ENCODE measurements at places on chromosomes 1 and 21. TPM values are rescaled to one million over a fixed set of nuclear protein-coding genes. Genes with fewer than 3 reads are reported as not detected.

GRCh38 chr1:206117151-206117948 lies at the start of gene AVPR1B:
Gene AVPR1B, minus strand, starts transcription at chr1:206117388. Its CDS starts 498 bp downstream, at chr1:206116890.
- DNase-seq, result no peak

DNA sequence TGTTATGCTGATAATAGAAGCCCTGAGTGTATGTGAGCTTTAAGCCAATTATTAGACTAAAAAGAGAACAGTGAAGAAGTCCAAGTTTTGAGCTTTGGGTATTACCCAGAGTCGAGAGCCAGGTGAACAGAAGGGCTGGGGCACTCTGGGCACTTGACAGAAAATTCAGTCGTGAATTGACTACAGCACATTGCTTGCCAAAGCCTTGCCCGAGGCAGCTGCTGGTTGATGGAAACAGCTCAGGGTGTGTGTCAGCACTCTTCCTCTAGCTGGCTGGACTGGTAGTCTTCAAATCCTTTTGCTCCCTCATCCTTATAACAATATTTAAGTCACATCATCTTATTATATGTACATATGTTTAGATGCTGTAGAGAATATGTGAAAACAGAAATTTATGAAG lies 21.3 kb downstream of the PDE4B start:
- no peak for DNase-seq

DNA sequence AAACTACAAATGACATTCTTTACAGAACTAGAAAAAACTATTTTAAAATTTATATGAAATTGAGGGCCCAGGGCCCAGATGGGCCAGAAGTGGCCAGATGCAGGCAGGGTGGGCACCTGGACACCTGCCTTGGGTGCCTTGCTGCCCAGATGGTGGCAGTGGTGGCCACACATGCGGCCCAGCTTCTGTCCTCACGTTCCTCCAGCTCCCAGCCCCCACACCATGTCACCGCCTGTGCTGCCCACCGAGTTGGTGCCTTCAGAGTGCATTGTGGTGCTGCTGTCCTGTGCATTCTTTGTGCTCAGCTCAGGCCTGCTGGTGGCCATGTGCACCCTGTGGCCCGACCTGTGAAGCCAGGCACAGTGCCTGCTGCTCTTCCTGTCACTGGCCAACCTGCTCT lies 216.8 kb upstream of the CXADR start:
- no peak for DNase-seq

DNA sequence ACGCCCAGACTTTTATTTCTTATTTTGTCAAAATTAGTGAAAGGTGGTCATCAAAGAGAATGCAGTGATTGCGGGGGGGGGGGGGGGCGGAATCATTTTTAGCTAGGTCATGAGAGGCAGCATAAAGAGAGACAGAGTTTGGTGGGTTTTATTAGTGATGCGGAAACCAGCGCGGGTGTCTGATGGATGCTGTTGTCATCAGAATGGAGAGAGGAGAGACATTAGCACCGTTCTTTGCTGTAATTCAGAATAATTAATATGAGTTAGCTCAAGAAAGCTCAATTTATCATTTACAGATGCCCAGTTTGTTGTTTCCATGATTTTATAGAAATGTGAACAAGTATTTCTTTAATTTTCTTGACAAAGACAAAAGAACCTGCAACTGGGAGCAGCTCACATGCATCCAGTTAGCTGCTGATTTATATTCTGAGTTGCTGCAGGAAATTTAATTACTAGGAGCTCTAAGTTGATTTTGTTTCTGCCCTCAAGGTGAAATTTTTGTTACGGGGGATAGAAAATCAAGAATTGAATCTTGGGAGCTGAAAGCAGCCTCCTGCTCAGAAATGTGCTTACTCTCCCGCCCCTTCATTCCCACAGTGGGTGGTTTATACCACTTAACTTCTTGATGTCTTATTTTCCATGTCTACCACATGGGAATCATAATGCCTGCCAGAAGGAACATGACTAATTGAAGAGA lies 133.4 kb upstream of the MAP1LC3C start:
- DNase-seq, result no peak

GRCh38 chr1:54816130-54816529 lies 15.0 kb upstream of the TTC22 start:
- DNase-seq, result no peak

Gene DISP3
- total RNA-seq, result under 0.01 TPM

Gene SV2A
- 1.3 TPM for total RNA-seq

DNA sequence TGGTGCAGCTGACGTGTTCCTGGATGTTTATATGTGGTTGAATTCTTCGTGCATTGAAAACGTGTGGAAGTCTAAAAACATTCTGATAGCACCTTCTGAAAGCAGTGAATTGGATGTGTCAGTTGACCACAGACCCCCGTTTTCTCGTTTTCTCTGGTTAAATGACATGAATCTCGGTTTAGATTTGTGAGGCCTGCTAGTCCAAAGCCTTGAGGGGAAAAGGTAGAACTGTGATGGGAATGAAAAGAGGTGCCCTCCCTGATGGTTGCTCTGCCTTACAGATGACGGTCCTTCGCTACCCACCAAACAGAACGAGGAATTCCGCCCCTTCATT lies 8.9 kb downstream of the RER1 start:
- no peak for DNase-seq

DNA sequence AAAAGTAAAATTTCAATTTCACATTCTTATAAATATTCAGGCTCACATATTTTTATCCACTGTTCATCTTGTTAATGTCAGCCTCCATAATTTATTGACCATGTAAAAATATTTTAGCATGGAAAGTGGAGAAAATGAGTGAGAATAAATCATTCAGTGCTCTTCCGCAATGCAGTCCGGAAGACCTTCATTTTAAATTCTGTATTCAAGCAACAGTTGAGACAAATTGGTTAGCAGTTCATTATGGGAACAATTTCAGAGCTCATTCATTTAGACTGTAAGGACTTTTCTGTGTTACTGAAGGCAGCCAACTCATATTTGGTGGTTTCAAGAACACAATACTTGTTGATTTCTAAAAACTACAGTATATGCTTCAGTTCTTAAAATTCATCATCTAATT lies 97.8 kb downstream of the TYW3 start:
- DNase-seq, result no peak

Gene SPATA21
- not detected for total RNA-seq

Gene ADAM30
- not detected for total RNA-seq

Gene FDPS
- 490 TPM for total RNA-seq

- DNase-seq, result no peak
Measured at GRCh38 chr1:39508857-39509305, 17.4 kb downstream of the BMP8A start.

- DNase-seq, result no peak
Measured at GRCh38 chr1:86068841-86069756, 87.5 kb downstream of the COL24A1 start.

- DNase-seq, result no peak
Measured at GRCh38 chr1:167720965-167721616, 691 bp upstream of the MPZL1 start.

Gene SPRR1B
- not detected for total RNA-seq

Gene ASCL5
- not detected for total RNA-seq

GRCh38 chr1:236724506-236724905 lies 38.2 kb downstream of the ACTN2 start:
- DNase-seq, result no peak

- no peak for DNase-seq
Measured at GRCh38 chr1:192707978-192708547, 72.1 kb downstream of the RGS13 start.

GRCh38 chr1:67704351-67704750 lies 19.4 kb downstream of the GADD45A start:
- DNase-seq, result no peak

Gene MYBPHL
- total RNA-seq, result not detected

- DNase-seq, result peak; percentile 44
Measured at GRCh38 chr1:109877317-109877771, 33.3 kb upstream of the CSF1 start.

- no peak for DNase-seq
Measured at GRCh38 chr1:160578525-160579191, 638 bp downstream of the CD84 start.

DNA sequence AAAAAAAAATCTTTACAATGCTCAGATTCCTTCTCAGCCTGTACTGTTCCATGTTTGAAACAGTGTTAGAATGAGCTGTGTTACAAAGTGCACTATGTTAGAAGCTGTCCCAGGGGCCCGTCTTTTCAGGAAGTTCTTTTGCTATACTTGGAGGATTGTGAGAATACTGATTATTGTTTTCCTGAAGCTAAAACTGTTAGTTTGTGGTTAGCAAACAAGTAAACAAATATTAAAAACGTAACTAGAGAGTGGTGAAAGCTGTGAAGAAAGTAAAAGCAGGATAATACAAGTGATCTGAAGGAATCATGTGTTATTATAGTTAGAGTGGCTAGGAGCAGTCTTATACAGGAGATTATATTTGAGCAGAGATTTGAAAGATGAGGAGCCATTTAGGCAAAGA lies 35.6 kb downstream of the CAMSAP2 start:
- DNase-seq, result no peak

Gene MCOLN2
- total RNA-seq, result not detected

GRCh38 chr1:47187231-47187925 lies 2.5 kb downstream of the PDZK1IP1 start:
- no peak for DNase-seq

DNA sequence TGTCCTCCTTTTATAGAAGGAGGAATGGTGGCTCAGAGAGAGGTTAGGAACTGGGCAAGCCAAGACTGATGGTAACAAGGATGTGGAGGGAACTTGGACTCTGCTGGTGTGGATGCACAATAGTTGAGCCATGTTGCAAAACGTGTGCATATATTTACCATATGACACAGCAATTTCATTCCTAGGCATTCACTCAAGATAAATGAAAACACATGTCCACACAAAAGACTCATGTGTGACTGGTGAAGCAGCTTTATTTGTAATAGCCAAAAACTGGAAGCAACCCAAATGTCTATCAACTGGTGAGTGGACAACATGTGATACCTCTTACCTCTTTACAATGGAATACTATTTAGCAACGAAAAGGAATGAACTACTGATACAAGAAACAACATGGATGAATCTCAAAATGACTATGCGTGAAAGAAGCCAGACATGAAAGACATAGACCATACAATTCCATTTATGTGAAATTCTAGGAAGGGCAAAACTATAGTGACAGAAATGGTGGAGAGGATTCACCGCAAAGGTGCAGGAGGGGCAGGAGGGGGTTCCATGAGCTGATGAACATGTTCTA lies 36.2 kb downstream of the CAMK2N1 start:
- no peak for DNase-seq

- DNase-seq, result no peak
Measured at GRCh38 chr1:6239213-6239752, 3.5 kb upstream of the ICMT start.

Gene CFAP126
- not detected for total RNA-seq

- no peak for DNase-seq
Measured at GRCh38 chr21:42931560-42932235, 6.3 kb upstream of the ERVH48-1 start.

DNA sequence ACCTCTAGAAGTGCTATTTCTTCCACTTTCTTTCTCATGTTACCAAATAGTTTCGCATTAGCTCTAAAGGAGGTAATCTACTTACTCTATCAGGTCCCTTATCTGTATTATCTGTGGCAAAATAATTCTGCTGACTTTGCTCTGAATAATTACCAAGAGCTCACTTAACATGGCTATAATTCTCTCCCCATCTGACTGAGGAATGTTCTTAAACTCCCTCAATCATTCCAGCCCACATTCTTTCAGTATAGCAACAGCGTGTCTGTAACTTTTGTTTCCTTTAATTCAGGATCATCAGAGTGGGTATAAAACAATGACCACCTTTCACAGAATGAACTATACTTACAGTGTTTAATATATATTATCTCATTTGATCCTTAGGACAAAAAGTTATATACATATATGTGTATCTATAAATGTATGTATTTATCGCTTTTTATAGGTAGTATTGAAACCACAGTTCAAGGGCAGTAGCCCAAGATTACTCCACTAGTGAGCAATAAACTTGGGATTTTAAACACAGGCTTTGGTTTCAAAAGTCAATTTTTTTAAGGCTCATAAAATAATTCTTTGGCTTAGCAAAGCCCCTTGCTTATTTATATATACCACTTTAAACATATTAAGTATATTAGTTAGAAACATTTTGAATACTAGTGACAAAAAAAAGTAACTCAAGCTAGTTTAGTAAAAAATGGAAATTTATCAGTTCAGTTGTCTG lies 36.1 kb upstream of the ST6GALNAC3 start:
- no peak for DNase-seq

GRCh38 chr1:118944133-118944532 lies 44.0 kb downstream of the TBX15 start:
- DNase-seq, result no peak

DNA sequence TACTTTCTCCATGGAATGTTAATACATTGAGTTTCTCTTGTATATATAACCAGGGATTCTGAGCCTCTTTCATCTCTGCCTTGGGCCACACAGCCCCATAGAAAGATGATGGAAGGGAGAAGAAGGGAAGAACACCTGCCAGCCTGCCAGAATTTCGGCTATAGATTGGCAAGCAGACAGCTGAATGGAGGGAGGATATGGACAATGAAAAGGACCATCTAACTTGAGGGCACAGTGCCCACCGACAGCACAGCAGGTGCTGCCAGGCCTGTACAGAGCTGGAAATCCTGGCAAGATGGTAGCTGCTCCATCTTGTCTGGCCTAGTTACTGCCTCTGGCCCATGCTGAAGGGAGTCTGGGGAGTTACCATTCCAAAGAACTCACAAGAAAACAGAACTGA lies 244.3 kb downstream of the FGGY start:
- DNase-seq, result no peak
